ENCODE measurements at places on chromosomes 4 and X.
A peak's percentile ranks its signal among the peaks of the same experiment; 100 is the strongest.

- peak; percentile 62 for DNase-seq
These were observed 55.9 kb upstream of the KDR start for GRCh38 chr4:55181010-55182005.

- DNase-seq: peak; percentile 60
These were observed 81.0 kb downstream of the ADGRA3 start for GRCh38 chr4:22434895-22435294.

DNA sequence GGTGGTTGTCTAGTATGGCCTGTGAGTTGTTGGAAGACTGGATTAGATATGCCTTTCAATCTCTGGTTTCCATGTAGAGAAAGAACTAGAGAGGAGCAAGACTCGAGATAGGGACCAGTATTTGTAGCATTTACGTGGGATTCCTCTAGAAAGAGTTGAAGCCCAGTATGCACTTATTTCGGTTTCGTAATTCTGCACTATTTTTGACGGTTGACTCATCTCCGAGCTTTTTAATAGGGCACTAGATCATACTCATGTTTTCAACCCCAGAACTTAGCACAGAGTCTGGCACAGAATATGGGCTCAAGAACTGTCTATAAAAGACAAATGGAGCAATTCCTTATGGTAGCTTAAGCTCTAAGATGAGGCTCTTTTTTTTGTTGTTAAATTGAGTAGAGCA lies 15.7 kb downstream of the HELT start:
- DNase-seq: no peak

DNA sequence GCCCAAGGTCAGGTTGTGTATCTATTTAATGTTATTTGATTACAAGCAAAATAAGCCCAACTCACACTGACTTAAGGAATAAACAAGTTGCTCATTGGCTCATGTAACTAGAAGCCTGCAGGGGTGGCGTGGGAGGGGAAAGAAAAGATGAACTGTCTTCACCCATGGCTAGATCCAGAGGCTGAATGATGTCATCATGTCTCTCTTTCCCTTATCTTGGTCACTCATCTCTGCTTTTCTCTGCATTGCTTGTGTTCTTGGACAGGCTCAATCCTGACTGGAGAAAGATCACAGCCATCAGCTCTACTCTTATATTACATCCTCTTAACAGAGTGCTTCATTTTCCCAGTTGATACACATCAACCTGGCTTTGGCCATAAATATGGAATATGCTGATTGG lies 290.0 kb upstream of the DIAPH2 start:
- DNase-seq: peak; percentile 47

DNA sequence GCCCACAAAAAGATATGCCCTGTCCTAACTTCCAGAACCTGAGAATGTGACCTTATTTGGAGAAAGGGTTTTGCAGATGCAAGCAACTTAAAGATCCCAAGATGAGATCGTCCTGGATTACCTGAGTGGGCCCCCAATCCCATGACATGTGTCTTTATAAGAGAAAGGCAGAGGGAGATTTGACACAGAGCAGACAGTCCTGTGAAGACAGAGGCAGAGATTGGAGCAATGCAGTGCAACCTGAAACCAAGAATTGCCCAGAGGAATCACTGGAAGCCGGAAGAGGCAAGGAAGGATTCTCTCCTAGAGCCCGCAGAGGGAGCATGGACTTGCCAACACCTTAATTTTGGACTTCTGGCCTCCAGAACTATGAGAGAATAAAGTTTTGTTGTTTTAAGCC lies 171.5 kb downstream of the SMIM20 start:
- DNase-seq: no peak

DNA sequence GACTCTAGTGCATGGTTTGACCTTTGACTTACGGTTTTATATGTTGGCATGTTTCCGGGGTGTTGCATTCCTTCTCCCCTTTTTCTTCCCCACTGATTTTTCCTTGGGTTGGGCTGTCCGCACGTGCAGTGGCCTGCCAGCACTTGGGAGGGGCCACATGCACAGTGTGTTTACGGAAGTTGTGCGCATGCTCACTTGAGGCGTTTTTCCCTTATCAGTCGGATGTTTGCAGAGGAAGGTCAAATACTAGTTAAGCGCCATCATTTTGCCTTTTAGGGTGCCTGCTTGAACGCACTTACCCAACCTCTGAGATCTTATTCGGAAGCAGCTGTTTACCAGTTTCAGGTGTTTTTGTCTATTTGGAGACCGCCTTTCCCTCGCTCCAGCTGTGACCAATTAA lies 653.9 kb upstream of the AADAT start:
- no peak for DNase-seq

DNA sequence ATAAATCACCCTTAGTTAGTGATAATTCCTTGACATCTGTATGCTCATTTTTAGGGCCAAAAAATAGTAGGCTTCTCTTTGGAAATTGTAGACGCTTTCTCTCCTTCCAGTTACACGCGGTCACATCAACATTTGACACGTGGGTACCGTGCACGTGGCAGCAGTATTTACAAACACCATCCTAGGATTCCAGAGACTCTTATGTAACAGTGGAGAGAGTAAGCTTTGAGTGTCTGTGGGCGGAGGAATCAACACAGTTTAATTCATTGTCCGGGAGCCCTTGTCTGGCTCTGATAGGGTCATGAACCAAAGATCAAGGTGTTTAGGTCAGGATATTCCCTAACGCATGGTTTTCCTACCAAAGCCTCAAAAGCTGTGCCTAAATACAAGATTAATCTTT lies 12.2 kb downstream of the TET2 start:
- DNase-seq: peak; percentile 69

GRCh38 chrX:155997436-155997835 lies at the start of gene IL9R:
IL9R (plus strand) TSS chrX:155997696; CDS start chrX:155997760, 64 bp downstream.
- DNase-seq: no peak

- DNase-seq: peak; percentile 69
These were observed 56.9 kb upstream of the TADA2B start for GRCh38 chr4:6986072-6986780.

DNA sequence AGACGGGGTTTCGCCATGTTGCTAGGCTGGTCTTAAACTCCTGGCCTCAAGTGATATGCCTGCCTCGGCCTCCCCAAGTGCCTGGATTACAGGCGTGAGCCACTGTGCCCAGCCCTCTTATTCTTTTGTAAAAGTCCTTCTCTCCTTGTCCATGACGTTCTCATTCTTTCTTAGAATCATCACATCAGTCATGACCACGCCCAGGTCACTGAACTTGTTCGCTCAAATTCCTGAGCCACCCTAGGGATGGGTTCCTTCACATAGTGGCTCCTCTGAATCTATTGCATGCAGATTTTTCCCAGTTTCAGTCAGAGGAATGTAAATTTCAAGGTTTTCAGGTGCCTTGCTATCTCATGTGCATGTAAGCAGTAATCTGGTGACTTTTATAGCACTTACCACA lies 15.7 kb downstream of the JADE1 start:
- DNase-seq: no peak

GRCh38 chr4:39320381-39321115 lies 45.6 kb downstream of the RFC1 start:
- DNase-seq: peak; percentile 19

GRCh38 chr4:88991746-88992145 lies 65.2 kb downstream of the FAM13A start:
- peak; percentile 32 for DNase-seq
